ENCODE measurements at places on chromosomes 16 and 17.
A peak's percentile ranks its signal among the peaks of the same experiment; 100 is the strongest.

DNA sequence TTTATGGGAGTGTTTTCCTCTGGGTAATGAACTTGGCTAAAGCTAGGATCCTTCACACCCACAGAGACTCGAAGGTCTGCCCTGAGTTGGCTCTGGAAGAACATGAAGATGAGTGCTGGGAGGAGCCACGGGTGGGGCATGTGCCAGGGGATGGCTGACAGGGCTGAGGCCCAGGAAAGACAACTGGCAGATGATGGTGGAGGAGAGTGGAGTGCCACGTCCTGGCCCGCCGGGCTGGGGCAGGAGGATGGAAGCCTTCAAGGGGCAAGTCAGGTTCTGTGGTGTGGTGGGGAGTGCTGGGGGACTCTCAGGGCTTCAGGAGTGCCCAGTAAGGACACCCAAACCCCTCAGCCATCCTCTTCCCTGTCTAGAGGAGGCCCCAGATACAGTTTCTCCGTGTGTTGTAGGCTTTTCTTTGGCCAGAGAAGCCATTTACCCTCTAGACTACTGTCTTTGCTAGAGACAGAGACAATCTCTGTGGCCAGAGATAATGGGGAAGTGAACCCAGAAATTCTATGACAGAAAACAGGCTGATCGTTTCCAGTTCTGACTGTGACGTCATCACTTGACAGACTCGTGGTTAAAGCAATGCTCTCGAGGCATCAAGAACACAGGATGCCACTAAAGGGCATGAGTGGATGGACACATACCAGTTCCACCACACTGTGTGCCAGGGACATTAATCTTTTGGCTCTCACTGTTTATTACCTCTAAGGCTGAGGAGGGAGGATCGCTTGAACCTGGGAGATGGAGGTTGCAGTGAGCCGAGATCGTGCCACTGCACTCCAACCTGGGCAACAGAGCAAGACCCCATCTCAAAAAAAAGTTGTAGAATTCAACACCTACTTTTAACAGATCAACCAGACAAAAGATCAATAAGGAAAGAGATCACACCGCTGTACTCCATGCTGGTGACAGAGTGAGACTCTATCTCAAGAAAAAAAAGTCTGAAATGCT lies 18.6 kb upstream of the SLC5A10 start:
- DNase-seq, result no peak

DNA sequence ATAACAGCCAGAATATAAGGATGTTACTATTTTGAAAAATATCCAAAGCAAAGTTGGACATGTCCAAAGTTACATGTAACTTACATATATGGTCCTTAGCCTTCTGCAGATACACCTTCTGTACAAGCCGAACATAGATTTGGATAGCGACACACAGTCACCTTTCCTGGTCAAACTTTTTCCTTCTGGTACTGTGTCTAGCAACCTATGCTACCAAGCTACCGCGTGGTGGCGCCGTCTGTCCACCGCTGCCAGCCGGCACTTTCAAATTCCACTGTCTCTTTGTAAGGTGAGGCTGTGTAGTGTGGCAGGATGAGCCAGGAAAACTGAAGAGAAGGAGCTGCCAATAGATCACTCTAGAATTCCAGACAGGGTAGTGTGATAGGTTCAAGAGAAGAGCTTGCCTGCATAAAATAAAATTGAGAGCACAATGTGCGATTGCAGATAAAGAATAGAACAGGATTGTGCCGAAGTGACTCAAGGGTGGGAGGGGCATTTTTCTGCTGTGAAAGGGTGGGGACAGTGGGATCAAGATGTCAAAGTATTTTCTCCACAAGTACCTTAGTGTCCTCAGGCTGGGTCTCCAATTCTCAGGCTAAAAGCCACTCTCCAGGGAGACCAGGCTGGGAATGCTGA lies 366.9 kb downstream of the SLC39A11 start:
- DNase-seq, result peak; percentile 20

- no peak for DNase-seq
These were observed 1165.8 kb upstream of the GOT2 start for GRCh38 chr16:59899940-59900339.

GRCh38 chr17:76410328-76410965 lies 26.0 kb downstream of the SPHK1 start:
- DNase-seq, result no peak

GRCh38 chr17:57084361-57084801 lies 665 bp upstream of the AKAP1 start:
- DNase-seq, result no peak
